Myocyte (in vitro differentiated cells): ENCODE measurements at places on chromosomes 6 and 20.
A peak's percentile ranks its signal among the peaks of the same experiment; 100 is the strongest.

- no peak for DNase-seq
Observed at GRCh38 chr6:122792766-122793165, 3.7 kb downstream of the SMPDL3A start.

DNA sequence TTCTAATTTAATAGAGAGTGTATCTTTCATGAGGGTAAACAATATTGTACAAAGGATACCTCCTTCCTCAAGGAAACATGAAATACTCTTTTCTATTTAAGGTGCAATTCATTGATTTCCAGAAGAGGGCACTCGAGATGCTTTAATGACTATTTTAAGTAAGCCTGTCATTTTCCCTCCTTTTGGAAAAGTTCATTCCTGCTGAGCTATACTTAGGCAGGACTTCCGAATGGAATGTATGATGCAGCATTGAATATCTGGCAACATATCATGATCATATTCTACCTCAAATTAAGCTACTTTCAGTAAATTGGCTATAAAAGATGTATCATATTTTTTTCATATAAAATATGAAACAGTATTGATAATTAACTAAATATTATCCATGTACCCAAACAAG, 5.0 kb downstream of the DST start:
- peak; percentile 71 for DNase-seq

GRCh38 chr6:2589171-2589661, 161.5 kb downstream of the MYLK4 start:
- DNase-seq: no peak

GRCh38 chr6:17214106-17214505, 67.1 kb upstream of the RBM24 start:
- no peak for DNase-seq

DNA sequence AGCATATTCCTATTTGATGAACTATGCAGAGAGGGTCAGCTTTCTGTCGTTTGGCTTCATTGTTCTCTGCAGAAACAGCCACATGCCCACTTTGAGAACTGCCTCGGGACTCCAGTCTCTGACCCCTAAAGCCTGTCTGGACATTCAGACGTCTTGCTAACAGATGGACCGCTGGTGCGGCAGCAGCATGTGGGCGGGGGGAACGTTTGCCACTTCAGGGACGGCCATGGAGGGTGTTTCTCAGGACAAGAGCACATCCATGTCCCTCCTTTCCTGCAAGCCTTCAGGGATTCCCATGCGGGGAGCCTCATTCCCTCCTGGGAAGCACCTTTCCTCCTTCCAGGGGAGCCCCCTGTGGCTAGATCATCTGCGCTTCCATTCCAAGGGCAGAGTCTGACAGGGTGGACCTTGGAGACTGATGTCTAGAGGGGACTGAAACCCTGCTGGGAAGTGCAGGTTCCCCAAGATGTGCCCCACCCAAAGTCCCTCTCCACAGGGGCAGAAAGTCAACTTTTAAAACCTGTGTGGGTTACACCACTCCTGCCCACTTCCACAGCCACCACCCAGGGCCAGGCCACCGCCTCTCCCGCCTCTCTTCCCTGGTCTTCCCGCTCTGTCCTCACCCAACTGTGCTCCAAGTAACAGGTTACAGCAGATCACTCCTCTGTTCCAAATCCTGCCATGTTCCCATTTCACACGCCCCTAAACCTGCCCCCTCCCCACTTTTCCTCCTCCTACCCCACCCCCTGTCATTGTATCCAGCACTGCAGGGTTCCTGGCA, 94.8 kb upstream of the PMEPA1 start:
- DNase-seq: no peak
